ENCODE measurements at places on chromosomes 7 and 10. TPM values are rescaled to one million over a fixed set of nuclear protein-coding genes. Genes with fewer than 3 reads are reported as not detected.

Gene TEX36
- total RNA-seq, result not detected

- H3K4me3 ChIP-seq, result peak overlapping the region; percentile 88
- DNase-seq, result peak; percentile 40
- H3K4me1 ChIP-seq, result peaks cover 52% of the 10 kb centered on the region
- peak overlapping the region; percentile 99 for H3K27ac ChIP-seq
These were observed 11.7 kb upstream of the VIM start for GRCh38 chr10:17216217-17216900.

DNA sequence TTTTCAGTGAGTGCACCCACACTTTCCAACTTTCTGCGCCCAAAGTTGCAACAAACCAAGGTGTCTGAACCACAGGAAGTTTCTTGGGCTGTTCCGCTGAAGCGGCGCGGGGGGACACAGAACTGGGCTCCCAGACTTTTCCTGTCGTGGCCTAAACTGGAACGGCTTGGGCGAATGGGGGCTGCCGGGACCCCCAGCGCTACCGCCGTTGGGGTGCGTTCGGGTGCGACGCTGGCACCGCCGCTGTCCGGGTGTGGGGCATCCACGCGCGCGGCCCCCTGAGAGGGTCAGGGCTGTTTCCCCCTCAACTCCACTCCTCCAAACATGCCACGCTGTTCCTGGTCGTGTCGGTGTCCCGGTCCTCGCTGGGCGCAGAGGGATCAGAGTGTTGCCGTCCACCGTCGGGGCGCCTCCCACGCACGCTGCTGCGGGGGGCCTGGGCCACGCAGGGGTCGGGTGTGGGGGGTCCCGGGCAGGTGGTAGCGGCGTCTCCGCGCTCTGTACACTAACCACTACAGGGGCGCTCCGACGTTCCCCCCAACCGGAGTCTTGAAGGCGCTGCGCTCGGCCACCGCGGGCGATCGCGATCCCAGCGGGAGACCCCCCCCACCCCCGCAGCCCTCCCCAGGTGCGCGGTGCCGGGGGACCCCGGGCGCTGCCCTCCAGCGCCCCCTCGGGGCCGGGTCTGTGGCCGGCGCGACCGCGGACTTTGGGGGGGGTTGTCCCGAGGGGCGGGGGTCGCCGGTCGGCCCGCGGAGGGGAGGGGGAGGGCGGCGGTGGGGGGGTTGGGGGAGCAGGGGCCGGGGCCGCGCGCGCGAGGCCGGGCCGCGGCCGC, 2.2 kb upstream of the CUX1 start:
- H3K27ac ChIP-seq, result peak overlapping the region; percentile 17
- peak overlapping the region; percentile 90 for H3K4me3 ChIP-seq
- peak; percentile 29 for DNase-seq

GRCh38 chr10:107919626-107920235, 755.2 kb upstream of the SORCS1 start:
- H3K27me3 ChIP-seq, result peaks cover 6% of the 10 kb centered on the region
- no peak overlapping the region for H3K4me3 ChIP-seq
- H3K27ac ChIP-seq, result no peak overlapping the region
- H3K4me1 ChIP-seq, result no peaks in the 10 kb centered on the region

DNA sequence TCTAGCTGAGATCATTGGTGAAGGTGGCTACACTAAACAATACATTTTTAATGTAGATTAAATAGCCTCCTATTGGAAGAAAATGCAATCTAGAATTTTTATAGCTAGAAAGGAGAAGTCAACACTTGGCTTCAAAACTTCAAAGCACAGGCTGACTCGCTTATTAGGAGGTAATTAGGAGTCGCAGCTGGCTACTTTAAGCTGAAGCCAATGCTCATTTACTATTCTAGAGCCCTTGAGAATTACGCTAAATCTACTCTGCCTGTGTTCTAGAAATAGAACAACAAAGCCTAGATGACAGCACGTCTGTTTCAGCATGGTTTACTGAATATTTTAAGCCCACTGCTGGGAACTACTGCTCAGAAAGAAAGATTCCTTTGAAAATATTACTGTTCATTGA, 101.6 kb upstream of the EEPD1 start:
- no peaks in the 10 kb centered on the region for H3K27me3 ChIP-seq
- no peaks in the 10 kb centered on the region for H3K36me3 ChIP-seq
- no peak overlapping the region for H3K27ac ChIP-seq
- H3K4me1 ChIP-seq, result no peaks in the 10 kb centered on the region
- DNase-seq, result no peak

- H3K27me3 ChIP-seq, result no peaks in the 10 kb centered on the region
- no peak overlapping the region for H3K27ac ChIP-seq
- no peak for DNase-seq
- H3K4me3 ChIP-seq, result peak overlapping the region; percentile 34
- H3K4me1 ChIP-seq, result peaks cover 22% of the 10 kb centered on the region
These were observed 62.7 kb downstream of the LANCL2 start for GRCh38 chr7:55427800-55428199.

GRCh38 chr7:24982917-24983316, 2.9 kb upstream of the OSBPL3 start:
- no peak overlapping the region for H3K27ac ChIP-seq
- H3K4me3 ChIP-seq, result peak overlapping the region; percentile 97
- H3K27me3 ChIP-seq, result peaks cover 8% of the 10 kb centered on the region
- peaks cover 35% of the 10 kb centered on the region for H3K4me1 ChIP-seq
- H3K36me3 ChIP-seq, result no peaks in the 10 kb centered on the region
- DNase-seq, result no peak

Data from activated T-cell treated with anti-CD3 and anti-CD28 coated beads, Interleukin-2, amount 50 U/mL, for 72 hours (primary cell).